ENCODE measurements at places on chromosomes 12 and 14.

GRCh38 chr14:54674046-54674741 lies 107.3 kb downstream of the SAMD4A start:
- DNase-seq, result no peak

DNA sequence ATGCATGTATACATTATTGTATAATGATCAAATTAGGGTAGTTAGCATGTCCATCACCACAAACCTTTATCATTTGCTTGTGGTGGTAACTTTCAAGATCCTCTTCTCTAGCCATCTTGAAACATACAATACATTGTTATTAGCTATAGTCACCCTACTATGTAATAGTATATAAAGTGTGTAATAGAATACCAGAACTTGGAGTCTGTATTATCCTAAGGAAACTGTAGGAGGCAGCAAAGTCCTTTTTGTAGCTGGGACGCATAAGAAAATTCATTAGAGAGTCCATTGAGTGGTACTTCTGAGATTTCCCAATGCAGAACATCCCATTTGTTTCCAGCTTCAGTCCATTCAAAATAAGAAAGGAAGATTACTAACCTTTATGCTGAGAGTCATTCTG lies 325.9 kb upstream of the LRFN5 start:
- peak; percentile 55 for DNase-seq

GRCh38 chr12:26318661-26319068 lies 123.3 kb downstream of the SSPN start:
- peak; percentile 93 for DNase-seq

DNA sequence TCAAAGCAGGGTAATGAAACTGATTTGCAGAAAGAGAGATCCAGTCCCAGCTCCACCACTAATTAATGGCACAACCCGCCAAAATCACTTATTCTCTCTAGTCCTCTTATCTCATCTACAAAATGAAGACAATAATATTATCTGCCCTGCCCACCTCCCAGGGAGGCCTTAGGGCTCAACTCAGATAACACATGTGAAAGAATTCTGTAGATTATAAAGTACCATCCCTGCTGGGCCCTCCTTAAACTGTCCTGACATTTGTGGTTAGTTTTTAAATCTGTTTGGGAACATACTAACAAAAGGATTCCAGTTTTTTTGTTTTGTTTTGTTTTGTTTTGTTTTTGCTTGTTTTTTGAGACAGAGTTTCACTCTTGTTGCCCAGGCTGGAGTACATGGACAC lies 7.3 kb downstream of the POMT2 start:
- DNase-seq, result no peak

DNA sequence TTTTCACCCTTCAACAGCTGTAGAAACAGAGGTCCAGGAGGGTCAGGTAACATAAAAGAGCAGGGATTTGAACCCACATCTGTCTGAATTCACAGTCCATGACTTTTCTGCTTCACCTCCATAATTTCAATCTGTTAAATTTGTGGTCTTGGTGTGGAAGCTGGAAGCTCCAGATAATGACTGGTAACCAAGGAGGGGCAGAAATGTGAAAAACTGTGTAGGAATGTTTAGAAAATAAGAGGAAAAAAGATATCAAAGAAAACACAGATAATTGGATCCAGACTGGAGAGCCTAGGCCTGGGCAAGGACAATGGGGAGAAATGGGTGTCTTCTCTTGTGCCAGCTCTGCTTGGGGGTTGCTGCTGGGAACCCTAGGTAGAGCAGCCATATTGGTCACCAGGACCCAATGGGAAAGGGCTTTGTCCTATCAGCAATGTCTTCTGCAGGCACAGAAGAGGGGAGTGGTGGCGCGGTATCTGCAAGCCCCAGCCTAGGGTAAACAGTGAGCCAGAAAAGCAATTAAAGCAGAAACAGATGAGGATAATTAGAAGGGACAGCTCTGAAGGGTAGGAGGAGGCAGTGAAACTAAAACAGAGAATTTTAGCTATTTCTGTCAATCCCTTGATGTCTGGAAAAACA lies 54.3 kb upstream of the CCDC91 start:
- DNase-seq, result no peak

GRCh38 chr14:94126419-94126677 lies 3.1 kb downstream of the IFI27L2 start:
- DNase-seq, result no peak

DNA sequence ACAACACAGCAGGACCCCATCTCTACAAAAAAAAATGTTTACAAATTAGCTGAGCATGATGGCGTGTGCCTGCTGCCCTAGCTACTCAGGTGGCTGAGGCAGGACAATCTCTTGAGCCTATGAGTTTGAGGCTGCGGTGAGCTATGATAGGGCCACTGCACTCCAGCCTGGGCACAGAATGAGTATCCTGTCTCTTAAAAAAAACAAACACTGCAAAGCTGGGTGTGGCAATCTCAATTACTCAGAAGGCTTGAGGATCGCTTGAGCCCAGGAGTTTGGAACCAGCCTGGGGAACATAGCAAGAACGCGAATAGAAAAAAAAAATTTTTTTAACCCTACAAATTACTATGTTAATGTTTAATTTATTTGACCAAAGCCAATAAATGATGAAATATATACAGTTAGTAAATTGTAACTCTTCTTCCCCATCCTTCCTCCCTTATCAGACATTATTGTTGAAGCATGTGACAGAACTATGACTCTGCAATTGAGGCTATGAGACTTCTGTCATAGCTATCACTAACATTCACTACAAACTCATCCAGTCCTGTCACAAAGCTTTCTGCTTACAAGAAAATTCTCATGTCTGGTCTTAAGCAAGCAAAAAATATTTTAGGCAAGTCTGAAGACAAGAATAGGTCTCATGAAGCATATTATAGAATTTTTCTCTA lies 9.8 kb downstream of the BTBD7 start:
- no peak for DNase-seq

- DNase-seq, result no peak
These were observed 435.3 kb upstream of the TMTC1 start for GRCh38 chr12:30219047-30219446.

GRCh38 chr14:22837114-22837749 lies 847 bp downstream of the MMP14 start:
- peak; percentile 36 for DNase-seq

- no peak for DNase-seq
These were observed 73.8 kb upstream of the BDKRB2 start for GRCh38 chr14:96130854-96131253.

GRCh38 chr12:92876496-92876895 lies 52.6 kb downstream of the EEA1 start:
- no peak for DNase-seq

DNA sequence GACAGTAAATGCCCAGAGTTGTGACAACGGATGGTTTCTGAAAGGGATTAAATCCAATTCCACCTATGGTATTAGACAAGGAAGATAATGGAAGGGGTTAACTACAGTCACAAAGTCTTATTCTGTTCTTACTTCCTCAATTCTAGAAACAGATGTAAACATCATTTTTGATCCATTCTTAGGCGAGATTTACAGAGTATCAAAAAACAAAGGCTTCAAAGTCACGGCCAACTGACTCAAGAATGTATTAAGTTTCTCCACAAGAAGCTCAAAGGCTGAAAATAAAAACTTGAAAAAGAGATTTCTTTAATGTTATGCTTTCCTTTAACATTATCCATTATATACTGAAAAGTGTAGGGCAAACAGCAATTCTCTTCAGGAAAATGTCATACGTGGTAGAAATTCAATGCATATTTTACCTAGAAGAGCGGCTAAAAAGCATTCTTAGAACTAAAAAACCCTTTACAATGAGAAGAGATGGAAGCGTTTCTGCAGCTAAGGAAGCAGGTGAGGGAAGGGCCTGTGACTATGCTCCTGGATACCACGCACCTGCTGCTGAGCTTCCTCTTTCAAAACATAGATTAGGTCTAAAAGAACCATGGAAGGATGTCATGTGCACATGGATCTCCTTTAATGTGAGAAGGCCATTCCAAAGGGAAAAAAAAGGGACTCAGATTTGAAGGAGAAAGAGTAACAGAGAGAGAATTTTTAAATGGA lies 185.8 kb downstream of the STXBP6 start:
- no peak for DNase-seq

- no peak for DNase-seq
These were observed 43.4 kb upstream of the AMN start for GRCh38 chr14:102878970-102879460.

DNA sequence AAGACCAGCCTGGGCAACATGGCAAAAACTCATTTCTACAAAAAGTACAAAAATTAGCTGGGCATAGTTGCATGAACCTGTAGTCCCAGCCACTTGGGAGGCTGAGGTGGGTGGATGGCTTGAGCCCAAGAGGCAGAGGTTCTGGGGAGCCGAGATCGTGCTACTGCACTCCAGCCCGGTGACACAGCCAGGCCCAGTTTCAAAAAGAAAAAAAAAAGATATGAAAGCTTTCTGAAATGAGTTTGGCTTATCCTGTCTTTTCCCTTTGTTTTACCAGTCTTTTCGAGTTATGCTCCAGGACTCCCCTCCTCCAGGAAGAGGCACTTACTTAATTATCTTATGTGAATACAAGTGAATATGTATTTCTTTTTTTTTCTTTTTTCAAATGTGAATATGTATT lies 3.2 kb downstream of the BBOF1 start:
- no peak for DNase-seq
